ENCODE measurements at places on chromosomes 2 and 18.

GRCh38 chr18:24930478-24930877, 421.5 kb downstream of the ZNF521 start:
- no peak for DNase-seq

- no peak for DNase-seq
Observed at GRCh38 chr2:15278296-15278695, 282.8 kb downstream of the NBAS start.

- no peak for DNase-seq
Observed at GRCh38 chr2:218265626-218266025, 4.3 kb downstream of the AAMP start.

GRCh38 chr2:162000431-162000830, 73.6 kb downstream of the DPP4 start:
- no peak for DNase-seq

DNA sequence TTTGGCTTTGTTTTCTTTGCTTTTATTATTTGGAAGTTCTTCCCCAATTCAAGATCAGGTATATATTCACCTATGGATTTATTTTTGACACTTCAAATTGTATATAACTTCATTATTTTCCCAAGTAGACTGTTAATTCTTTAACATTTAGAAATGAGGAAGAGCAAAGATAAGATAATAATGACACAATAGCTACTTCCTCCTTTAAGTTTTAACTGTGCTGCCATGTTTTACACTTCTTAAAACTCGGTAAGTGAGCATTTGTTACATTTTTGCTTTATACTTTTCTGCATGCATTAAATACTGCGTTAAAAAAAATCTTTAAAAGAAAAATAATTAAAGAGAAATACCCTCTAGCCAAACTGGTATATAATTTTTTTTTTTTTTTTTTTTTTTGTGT, 32.5 kb downstream of the SLC66A3 start:
- no peak for DNase-seq

DNA sequence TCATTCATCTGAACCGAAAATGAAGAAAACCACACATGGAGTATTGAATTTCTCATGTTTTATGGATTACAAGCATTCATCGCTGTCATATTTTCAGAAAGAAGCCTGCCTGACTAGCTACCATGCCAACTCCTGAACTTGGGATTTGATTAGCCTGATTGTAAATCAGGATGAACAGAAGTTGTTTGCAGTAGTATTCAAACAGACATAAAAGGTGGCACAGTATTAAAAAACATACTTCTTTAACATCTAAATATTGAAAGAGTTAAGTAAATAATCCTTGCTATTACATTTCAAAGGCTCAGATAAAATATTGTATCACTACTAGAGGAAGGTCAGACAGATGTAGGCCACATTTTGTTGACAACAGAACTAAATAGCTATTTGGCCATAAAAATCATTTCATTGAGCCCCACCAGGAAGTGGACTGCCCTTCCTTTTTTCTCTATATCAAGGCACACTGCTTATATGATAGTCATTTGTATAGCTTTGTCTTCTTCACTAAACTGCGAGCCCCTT, 21.6 kb downstream of the SLC38A11 start:
- no peak for DNase-seq

- DNase-seq, result no peak
Observed at GRCh38 chr2:227029426-227030105, 134.4 kb downstream of the COL4A4 start.

DNA sequence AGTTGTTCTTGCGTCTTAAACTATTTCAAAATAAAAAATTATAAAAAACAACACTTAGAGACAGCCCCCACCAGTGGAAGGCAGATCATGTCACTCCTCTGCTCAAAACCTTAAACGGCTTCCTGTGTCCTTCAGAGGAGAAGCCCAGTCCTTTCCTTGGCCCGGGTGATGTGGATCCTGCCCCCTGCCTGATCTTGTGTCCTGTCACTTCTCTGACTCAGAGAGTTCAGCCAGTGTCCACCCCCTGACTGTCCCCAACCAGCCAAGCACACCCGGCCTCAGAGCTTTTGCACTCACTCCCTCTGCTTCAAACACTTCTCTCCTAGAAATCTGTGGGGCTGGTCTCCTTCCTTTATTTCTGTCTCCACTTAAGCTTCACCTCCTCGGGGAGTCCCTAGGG, 35.4 kb downstream of the TOGARAM2 start:
- no peak for DNase-seq

DNA sequence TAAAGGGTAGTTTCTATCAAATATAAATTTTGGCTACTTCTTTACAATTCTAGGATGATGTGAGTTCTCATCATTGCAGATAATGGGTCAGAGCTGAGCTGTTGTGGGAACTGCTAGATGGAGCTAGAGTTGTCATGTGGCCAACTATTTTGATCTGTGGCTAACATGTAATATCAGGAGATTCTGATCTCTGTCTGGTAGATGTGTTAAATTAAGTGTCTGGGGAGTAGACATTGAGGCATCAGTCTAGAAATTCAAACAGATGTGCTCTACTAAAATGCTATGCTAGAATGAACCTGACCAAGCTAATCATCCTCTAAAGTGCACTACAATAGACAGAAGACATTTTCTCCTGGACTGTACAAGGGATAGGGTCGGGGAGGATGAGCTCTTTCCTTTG, 30.3 kb upstream of the DARS1 start:
- DNase-seq, result peak; percentile 22

DNA sequence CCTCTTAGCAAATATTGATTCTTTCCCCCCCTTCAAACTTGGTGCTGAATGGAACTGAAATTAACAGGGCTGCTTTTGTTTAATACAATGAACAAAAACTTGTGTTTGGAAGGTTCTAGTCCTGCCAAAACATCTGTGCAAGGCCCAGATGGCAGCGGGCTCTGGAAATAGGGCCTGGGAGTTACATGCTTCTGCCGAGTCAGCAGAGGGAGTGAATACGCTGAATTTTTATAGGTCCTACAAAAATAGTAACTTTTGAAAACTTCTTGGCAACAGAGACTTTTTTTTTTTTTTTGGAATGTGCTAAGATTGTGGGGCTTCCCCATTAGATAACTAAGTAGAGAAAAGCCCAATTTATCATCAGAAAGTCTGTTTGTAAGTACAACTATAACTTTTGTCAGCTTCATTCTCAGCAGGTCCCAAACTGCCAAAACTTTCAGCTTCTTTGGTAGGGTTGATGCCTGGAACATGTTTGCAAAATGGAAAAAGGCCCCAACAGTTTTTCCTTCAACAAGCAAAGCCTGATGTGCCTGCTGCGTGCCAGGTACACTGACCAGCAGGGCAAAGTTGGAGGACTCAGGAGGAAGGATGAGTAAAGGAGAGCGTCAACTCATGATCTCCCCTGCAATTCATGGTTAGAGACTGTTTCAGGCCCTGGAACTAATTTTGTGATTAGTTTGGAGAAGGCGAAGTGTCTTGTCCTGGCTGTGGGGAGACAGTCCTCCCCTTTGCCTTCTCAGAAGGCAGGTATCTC, 45.1 kb upstream of the HDAC4 start:
- DNase-seq, result no peak

DNA sequence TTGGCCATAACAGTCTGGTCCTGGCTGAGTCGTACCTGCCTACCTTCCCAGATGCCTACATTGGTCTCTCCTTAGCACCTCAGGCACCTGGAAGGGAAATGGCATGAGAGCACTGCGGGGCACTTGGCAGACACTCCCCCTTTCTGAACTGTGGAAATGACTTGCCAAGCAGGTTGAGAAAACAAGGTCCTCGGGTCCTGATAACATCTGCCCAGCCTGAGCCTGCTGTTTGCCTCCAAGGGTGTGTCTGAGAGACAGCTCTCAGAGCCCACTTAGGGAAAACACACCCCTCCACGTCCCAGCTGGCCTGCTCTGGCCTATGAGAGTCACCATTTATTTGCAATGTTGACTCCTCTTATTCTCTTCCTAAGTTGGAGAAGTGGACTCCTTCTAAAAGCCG, 10.5 kb downstream of the FAM110C start:
- DNase-seq, result no peak

DNA sequence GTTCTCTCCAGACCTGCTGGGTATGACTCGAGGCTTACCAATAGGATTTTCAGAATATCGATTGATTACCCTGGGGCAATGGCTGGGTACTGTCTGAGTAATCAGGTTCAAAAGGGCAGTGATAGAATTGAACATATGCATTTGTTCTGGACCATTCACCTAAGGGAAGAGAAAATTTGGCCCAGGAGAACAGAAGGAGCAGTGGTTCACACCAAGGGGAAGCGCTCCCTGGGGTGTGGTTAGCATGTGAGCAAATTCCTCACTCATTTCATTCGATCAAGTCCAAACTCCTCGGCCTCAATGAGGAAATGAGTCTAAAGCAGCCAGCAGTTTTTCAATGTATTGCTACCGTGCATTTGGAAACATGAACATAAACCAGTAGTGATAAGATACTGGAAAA, 55.6 kb downstream of the CYP26B1 start:
- DNase-seq, result no peak

- DNase-seq, result no peak
Observed at GRCh38 chr2:71905205-71905604, 242.5 kb downstream of the CYP26B1 start.

DNA sequence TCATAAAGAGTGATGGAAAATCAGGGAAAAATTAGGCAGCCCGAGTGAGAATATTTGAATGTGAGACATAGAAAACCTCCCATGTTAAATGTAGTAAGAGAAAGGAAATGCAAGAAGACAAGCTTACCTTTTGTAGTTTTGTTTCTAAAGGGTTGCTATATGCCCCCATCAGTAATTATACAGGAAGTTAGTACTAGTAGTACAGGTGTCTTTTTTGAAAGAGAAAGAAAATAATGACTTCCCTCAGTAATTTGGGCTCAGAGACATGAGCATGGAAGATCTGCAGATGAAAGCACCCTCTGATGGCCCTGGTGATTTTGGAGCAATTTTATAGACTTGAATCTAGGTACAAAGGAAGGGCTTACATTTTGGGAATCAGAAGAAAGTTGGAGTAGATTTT, 80.8 kb downstream of the RHBDD1 start:
- DNase-seq, result no peak

DNA sequence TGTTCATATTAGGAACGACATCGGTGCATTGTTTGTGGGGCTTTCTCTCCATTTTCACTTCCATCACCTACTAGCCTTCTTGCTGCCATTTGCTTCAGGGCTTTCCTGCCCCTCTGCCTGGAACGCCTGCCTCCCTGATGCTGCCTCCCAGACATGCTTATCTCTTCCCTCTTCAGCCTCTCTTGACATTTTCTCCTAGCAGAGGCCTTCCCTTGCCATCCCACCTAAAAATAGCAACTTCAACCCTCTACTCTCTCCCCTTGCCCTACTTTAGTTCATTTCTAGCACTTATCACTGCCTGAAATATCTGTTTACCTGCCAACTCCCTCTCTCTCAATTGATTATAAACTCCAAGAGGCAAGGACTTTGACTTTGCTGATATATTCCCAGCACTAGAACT, 210.3 kb downstream of the SP3 start:
- no peak for DNase-seq

DNA sequence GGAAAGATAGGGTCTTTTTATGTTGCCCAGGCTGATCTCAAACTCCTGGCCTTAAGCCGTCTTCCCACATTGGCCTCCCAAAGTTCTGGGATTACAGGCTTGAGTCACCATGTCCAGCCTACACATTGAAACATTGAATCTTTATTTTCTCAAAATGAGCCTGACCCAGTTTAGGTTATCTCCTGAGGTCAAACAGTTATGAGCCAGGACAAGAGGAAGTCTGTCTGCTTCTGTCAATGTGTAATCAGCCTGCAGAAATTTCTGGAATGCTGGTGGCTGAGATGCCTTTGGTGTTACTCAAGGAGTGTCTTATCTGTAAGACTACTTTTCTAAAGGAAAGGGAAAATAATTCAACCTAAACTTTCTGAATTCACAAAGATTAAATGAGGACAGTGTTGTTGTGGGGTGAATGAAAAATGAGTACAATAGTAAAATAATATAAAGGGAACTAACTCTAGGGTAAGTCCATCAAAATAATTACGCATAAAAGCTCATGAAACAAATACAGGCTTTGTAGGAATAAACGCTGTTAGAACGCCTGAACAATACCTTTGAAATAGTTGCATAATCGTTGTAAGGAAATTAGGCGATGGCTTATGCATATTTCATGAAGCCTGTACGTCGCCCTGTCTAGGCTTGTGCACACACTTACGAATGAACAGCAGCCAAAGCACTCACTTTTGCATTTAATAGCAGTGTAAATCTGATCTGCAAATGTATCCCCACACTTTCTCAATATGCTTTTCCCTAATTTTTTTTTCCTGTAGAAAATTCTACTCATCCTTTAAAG, 260.8 kb downstream of the RDH14 start:
- no peak for DNase-seq

DNA sequence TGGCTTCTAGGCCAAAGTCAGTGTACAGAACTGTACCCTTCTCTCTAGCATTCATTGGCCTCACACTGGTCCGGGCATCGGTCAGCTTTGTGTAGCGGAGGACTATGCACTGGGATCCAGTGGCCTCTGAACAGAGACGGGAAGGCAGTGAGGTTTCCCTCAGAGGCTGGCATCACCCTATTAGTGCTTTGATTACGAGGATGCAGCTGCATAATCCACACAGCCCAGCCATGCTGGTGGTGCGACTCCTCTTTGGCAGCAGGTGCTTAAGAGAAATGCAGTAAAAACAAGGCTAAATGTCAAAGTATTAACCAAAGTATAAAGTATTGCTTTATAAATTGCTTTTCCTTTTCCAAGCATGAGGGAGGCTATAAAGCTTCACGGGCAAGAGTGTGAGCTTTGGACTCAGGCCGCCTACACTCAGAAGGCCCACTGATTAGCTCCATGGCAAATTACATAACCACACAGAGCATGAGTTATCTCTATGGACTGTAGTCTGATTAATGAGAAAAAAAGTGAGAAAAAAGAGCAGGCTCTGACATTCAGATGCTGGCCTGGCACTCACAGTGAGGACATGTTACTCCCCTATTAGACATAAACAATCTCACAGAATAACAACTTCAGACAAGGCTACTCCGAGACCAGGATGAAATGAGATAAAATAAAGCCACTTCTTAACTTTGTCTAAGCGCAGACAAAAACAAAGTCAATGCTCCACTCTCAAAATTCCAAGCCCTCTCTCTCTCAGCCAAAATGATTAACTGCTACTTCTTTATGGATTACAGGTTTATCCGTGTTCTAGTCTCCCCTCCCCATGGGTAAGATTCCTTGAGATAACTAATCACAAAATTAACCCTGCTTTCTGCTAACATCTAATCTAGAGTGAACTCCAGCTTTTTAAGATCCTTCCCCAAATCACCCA, 6.4 kb upstream of the CRYGC start:
- no peak for DNase-seq

DNA sequence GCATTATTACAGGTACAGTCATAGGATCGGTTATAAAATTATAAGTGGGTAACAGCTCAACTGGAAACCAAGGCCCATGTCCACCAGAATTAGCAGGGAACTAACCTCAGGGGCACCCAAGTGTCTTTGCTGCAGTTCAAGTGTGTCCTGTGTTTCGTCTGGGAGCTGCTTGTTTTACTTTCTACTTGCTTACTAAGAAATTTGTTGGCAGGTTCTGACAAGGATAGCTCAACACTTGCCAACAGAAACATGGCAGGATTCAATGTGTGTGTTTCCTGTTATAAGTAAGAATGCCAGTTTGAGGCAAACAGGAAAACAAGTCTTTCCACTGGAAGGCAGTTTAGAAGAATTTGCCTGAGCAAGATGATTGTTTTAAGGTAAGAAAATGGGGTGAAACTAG, 104.5 kb downstream of the EPHA4 start:
- DNase-seq, result no peak

Data from CD4-positive, alpha-beta T cell treated with Interleukin-2 at 100 ng/mL for 4 hours (primary cell).